ENCODE measurements at places on chromosomes 4 and X. TPM values are rescaled to one million over a fixed set of nuclear protein-coding genes. Genes with fewer than 3 reads are reported as not detected.
A peak's percentile ranks its signal among the peaks of the same experiment; 100 is the strongest.

The NIPAL1 gene
- total RNA-seq, result 51.0 TPM

The RHOH gene
- total RNA-seq, result 2.8 TPM

The ABRAXAS1 gene
- 14.8 TPM for total RNA-seq

The ADH1C gene
- total RNA-seq, result 271 TPM

The NELFA gene
- 31.5 TPM for total RNA-seq

The EREG gene
- total RNA-seq, result 2.3 TPM

The CFAP99 gene
- 1.2 TPM for total RNA-seq

The ETDA gene
- total RNA-seq, result not detected

DNA sequence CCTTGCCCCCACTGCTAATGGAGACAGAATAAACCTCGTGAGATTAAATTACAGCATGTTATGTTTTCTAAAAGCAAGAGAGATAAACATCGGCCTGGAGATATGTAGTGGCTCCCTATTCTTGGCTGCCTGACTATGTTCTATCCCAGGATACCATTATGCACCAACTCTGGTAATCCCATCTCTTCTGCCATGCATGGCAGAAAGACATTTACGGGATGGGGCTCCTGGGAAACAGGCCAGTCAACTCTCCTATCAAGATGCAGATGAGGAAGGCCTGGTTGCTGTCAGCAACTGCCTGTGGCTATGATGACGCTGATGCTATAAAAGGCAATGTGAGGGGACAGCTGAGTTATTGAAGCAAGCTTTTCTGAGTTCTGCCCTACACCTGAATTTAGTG, 166.2 kb upstream of the VCX3A start:
- no peak for DNase-seq

- DNase-seq, result peak; percentile 64
These were observed 50.9 kb upstream of the BCOR start for GRCh38 chrX:40148385-40149285.

DNA sequence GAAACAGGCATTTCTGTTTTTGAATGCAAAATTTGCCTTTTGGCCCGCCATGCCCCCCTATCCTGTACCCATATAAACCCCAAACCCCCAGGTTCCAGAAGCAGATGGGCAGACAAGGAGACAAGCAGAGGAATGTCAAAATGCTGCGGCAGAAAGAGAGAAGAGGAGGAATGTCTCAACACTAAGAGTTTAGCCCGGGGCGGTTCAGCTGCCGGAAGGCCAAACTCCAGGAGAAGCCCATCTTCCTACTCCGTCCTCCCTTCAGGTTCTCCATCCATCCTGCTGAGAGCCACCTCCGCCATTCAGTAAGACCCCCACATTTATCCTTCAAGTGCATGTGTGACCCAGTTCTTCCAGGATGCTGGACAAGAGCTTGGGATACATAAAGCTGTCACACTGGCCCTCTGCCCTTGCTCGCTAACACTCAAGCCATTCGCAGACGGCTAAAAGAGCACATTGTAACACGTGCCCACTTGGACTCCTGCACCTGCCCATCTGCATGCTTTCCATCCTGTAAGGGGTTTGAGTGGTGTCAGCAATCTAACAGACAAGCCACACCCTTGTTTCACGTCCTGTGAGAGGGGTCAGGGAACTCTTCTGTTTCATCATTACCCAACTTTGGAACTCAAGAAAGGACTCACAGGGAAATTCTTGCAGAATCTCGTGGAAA, 31.3 kb downstream of the TLR10 start:
- DNase-seq, result no peak

- DNase-seq, result no peak
These were observed 209.6 kb upstream of the IRS4 start for GRCh38 chrX:108945883-108946523.

- no peak for DNase-seq
These were observed 17.7 kb downstream of the PPP2R3B start for GRCh38 chrX:368811-369562.

GRCh38 chrX:29044423-29045184, 457.4 kb downstream of the IL1RAPL1 start:
- DNase-seq, result no peak

GRCh38 chr4:42995343-42995944, 102.9 kb downstream of the GRXCR1 start:
- DNase-seq, result no peak

GRCh38 chrX:153709726-153710674, 14.2 kb downstream of the BCAP31 start:
- peak; percentile 38 for DNase-seq

GRCh38 chr4:987624-988513, 1.0 kb downstream of the IDUA start:
- DNase-seq, result no peak

DNA sequence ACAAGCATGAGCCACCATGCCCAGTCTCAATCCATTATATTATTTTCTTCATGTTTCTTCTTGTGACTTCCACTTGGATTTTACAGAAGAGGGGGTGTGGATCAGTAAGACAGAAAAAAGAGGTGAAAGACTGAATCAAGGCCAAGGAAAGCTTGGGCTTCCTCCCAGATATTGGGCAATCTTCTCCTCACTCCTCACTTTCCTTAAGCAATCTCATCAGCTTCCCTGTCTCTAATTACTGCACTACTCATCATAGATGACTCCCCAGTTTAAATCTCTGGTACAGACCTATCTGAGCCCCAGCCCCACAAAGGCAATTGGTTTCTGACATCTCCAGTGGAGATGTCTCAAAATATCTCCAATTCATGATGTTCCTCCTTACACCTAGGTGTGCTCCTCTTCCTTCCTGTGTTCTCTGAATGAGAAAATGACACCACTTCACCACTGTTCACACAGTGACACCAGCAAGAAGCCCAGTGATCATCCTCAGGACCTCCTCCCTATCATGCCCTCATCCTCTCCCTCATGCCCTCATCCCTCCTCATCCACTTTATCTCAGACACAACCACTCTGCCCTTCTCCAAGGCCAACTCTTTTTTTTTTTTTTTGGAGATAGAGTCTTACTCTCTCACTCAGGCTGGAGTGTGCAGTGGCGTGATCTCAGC, 44.8 kb upstream of the HERC6 start:
- DNase-seq, result no peak

DNA sequence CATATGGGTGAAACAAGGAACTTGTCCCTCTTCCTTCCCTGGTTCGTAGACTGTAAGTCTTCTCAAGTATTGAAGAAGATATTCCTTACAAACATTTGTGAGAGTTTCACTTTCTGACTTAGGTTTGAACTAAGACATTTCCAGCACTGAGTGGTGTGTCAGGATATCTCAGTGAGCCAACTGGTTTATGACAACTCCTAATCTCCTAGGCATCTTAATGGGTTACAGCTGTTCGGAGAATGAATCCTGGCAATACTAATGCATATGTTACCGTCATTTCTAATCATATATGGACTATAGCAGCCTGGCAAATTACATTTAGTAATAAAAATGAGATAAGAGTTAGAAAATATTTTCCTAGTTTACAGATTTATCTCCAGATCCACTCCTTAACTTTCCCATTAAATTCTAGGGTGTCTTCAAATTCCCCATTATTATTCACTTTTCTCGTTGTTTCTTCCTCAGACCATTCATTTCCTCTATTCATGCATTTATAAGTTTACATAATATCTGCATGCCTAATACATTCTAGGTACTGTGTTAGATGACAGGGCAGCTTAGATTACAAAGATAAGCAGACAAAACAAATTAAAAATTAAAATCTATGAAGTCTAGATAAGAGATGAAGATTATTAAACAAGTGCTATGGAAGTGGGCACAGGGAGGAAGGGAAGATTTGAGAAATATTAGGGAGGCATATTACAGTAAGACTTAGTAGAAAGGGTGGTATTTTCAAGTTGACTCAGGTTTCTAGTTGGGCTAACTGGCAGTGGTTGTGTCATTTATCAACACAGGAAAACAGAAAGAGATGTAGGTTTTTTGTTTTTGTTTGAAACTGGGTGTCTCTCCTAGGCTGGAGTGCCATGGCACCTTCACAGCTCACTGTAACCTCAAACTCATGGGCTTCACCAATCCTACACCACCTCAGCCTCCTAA, 173.9 kb downstream of the WDFY3 start:
- no peak for DNase-seq

- DNase-seq, result no peak
These were observed 154.9 kb upstream of the GYPA start for GRCh38 chr4:144295286-144295995.

- DNase-seq, result no peak
These were observed 66.0 kb downstream of the RPS3A start for GRCh38 chr4:151165205-151166000.

GRCh38 chr4:11831739-11832138, 403.0 kb upstream of the HS3ST1 start:
- no peak for DNase-seq

DNA sequence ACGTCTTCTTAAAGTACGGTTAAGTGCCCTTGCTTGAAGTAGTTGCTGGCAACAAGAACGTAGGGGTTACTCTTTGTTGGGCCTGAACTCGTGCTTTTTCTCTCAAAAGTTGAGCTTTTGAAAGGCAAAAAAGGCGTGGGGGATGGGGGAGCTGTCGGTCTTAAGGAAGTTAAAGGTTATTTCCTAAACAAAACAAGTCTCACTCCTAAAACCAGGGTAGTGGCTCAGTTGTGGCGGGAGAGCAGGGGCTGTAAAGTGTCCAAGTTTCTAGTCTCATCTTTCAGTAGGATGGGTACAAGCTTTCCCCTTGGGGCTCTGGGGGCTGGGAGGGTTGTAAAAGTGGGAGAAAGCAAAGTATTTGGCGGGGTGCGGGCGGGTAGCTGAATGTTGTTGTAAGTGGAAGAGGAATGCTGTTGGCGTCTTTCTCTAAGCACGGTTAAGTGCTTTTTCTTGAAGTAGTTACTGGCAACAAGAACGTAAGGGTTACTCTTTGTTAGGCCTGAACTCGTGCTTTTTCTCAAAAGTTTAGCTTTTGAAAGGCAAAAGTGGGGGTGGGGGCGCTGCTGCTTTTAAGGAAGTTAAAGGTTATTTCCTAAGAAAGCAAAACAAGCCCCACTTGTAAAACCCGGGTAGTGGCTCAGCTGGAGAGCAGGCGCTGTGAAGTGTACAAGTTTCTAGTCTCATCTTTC, 904 bp upstream of the WDR1 start:
- DNase-seq, result peak; percentile 71

DNA sequence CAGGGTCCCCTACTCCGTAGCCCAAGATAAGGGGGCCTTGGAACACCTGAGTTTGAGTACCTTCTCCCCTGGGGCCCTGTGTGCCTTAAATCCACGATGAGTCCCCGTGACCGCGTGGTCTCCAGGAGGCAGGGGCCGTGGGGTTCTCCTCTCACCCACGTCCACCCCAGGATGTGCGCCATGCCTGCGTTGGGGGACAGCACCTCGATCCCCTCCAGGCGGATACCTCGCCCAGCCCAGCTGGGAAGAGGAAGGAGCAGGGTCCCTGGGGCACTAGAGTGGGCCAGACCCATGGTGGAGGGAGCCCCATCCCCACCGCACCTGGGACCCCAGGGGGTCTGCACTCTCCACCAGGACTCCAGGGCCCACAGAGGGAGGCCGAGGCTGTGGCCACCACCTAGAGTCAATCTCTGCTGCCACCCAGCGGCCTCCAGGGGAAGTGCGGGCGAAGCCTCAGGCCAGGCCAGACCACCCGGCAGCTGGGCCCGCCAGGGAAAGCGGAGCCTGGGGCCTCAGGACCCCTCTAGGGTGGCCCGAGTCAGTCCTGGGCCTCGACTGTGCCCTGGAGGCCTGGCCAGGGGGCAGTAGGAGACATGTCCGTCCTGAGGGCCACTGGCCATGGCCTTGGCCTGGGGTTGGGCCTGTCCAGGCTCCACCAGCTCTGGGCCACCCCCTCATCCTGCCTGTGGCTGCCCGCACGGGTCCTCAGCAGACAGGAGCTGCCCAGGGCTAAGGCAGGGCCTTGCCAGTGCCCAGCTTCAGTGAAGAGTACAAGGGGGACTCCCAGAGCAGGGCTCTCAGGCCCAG, 55.0 kb downstream of the FAM53A start:
- peak; percentile 80 for DNase-seq

- DNase-seq, result peak; percentile 27
These were observed 6.5 kb upstream of the GJB1 start for GRCh38 chrX:71216485-71216884.

- no peak for DNase-seq
These were observed 37.6 kb upstream of the GLRA2 start for GRCh38 chrX:14491689-14492088.

GRCh38 chr4:687971-688853, 739 bp downstream of the SLC49A3 start:
- peak; percentile 68 for DNase-seq

- no peak for DNase-seq
These were observed 541.8 kb upstream of the SMIM31 start for GRCh38 chr4:164212134-164212533.

DNA sequence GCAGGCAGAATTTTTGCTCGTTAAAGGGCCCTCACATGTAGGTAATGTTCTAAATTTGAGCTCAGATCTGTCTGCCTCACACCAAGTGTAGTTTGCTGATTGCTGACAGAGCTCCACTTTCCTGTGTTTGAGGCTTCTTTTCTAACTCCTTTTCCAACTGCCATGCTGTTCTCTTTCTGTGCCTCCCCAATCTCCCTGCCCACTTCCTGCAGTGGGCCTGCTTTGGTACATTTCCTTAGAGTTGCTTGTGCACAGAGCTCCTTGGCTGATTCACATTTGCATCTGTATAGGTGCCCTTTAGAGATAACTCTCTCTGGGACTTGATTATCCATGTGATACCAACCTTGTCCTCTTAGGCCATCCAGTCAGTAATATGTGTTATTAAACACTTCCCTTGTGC, 4.5 kb downstream of the MED28 start:
- DNase-seq, result no peak

- no peak for DNase-seq
These were observed 512 bp downstream of the NOP14 start for GRCh38 chr4:2962614-2963174.

DNA sequence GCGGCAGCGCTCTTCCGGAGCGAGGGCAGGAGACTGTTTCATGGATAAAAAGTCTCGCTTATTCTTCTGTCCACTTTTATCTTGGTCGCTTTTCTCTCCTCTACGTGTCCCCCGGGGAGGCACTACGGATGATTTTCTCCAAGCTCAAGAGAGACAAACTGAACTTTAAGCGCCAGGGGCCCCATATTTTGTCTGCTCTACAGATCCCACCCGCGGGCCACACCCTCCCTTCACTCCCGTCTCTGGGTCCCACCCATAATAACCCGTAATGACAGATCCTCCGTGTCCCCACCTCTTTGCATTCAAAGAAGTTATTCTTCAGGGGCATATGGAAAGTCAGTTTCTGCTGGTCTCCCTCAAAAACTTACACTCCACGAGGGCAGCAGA, at the start of gene CORIN:
TSS of gene CORIN (minus strand) at position 160 of the 387 bp plus-strand sequence. CDS start at position 42, 118 bp downstream.
- DNase-seq, result no peak

DNA sequence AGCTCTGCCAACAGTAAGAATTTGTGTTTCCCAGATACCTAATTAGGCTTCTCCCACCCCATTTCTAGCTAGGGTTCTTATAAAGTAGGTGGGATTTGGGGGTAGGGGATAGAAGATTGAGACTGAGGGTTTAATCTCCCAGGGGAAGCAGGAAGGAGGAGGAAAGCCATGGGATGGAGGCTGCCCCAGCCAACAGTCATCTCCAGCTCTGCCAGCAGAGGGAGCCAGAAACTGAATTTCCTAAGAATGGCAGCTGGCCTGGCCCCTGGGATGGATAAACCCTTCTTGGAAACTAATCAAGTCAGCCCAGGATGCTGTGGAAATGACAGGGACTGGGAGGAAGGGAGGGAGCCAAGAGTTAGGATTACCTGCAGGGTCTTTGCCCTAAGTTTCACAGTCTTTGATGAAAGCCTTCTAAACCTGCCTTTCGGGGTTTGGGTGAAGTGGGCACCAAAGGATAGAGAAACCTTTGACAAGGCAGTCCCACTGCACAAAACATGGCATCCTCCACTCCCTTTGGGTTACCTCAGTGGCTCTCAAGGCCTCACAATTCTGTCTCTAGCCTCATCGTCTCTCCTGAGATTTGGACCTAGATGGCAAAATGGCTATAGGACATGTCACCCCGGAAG, 6.7 kb upstream of the ERCC6L start:
- DNase-seq, result peak; percentile 70

- DNase-seq, result no peak
These were observed 16.7 kb downstream of the CLDN34 start for GRCh38 chrX:9983846-9984245.
